ENCODE measurements at places on chromosomes 3 and 15.
A peak's percentile ranks its signal among the peaks of the same experiment; 100 is the strongest.

DNA sequence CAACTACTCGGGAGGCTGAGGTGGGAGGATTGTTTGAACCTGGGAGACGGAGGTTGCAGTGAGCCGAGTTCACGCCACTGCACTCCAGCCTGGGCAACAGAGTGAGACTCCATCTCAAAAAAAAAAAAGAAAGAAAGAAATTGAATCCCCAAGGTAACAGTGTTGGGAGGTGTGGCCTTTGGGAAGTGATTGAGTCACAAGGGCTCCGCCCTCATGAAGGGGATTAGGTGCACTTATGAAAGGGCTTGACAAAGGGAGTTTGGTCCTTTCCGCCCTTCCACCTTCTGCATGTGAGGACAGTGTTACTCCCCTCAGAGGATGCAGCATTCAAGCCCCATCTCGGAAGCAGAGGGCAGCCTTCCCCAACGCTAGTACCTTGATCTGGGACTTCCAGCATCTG lies 21.3 kb downstream of the POC1A start:
- DNase-seq = no peak

DNA sequence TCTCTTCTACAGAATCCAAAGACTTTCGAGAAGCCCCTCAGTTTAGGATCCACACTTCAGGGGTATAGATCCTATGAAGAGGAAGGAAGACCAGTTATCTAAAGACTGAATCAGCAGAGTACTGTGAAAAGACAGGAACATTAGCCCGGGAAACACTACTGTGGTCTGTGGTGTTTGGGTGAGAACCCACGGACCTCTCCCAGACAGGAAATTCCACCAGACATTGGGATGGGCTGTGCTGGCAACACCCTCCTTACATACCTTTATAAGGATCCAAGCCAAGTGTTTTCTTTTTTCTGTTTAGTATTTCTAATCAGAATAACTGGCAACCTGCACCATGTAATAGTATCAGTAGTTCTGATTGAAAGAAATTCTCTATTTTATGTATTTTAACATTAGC lies 14.1 kb downstream of the TMEM207 start:
- no peak for DNase-seq

- DNase-seq = no peak
These were observed 95.0 kb upstream of the ICE2 start for GRCh38 chr15:60573936-60574335.

DNA sequence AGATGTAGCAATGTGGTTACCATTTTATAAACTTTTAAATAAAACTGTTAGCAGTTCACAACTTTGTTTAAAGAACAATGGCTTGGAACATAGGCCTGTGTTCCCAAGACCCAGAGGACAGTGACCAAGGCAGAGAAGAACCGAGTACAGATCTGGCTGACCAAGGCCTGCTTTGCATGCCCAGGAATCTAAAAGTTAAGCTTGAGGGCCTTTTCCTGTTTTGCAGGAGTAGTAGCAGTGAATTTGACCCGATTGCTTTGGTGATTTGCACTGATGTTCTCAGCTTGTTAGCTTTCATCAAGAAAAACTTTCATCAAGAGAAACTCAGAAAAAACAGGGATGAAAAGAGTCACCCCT lies 9.9 kb downstream of the FILIP1L start:
- DNase-seq = no peak

- DNase-seq = no peak
These were observed 1.1 kb downstream of the HHATL start for GRCh38 chr3:42701371-42702065.

- DNase-seq = peak; percentile 17
These were observed 41.7 kb upstream of the CAPN7 start for GRCh38 chr3:15164340-15164739.

GRCh38 chr3:154131830-154132229 lies 10.6 kb downstream of the ARHGEF26 start:
- no peak for DNase-seq

GRCh38 chr3:152638707-152639450 lies 196.1 kb upstream of the P2RY1 start:
- DNase-seq = no peak

DNA sequence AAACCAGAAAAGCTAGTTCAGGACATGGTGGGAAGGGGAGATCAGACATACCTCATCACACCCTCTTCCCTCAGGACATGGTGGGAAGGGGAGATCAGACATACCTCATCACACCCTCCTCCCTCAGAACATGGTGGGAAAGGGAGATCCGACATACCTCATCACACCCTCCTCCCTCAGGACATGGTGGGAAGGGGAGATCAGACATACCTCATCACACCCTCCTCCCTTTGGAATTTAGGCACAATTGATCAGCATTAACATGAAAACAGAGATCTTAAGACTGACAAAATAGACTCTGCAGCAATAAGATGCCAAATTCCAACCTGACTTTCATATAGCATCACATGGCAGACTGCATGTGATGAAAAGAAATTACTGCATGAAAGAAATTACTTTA lies 412.7 kb upstream of the ZNF717 start:
- DNase-seq = no peak

- no peak for DNase-seq
These were observed 2.2 kb downstream of the IGF1R start for GRCh38 chr15:98650417-98651035.

- DNase-seq = no peak
These were observed 371.4 kb downstream of the SOX2 start for GRCh38 chr3:182083112-182083511.

DNA sequence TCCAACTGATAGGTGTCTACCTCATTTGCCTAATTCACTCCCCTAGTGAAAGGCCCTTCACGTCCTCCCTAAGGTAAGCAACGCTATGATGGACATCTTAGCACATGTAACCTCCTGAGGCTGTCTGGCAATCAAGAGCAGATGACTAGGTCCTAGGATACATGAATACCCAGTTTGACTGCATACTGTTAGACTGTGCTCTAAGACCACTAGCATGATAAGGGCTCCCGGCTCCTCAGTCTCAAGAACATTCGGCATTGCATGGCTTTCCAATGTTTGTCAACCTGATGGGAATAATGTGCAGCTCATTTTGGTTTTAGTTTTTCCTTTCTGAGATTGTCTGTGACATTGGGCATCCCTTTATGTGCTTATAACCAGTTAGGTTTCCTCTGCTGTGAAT lies 152.1 kb downstream of the UACA start:
- no peak for DNase-seq

- DNase-seq = no peak
These were observed 901 bp upstream of the CLN6 start for GRCh38 chr15:68230157-68231100.

DNA sequence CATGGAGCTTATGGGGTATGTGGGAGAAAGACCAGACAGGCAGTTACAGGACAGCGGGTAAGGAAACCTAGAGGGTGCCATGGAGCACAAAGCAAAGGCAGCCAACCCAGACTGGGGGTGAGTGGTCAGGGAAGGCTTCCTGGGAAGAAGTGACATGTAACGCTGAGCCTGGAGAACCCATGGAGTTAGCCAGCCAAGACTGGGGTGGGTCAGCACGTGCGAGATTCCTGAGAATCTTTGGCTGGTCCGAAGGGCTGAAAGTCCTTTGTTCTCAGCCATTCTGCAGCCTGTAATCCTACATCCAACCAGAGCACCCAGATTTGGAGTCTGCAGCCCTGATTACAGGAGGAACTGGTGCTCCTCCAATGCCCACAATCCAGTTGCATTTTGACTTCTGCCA lies 120.1 kb upstream of the WNT5A start:
- DNase-seq = no peak

GRCh38 chr3:171347301-171348039 lies 112.7 kb downstream of the TNIK start:
- DNase-seq = no peak

- no peak for DNase-seq
These were observed 612 bp upstream of the TBL1XR1 start for GRCh38 chr3:177197727-177198460.

DNA sequence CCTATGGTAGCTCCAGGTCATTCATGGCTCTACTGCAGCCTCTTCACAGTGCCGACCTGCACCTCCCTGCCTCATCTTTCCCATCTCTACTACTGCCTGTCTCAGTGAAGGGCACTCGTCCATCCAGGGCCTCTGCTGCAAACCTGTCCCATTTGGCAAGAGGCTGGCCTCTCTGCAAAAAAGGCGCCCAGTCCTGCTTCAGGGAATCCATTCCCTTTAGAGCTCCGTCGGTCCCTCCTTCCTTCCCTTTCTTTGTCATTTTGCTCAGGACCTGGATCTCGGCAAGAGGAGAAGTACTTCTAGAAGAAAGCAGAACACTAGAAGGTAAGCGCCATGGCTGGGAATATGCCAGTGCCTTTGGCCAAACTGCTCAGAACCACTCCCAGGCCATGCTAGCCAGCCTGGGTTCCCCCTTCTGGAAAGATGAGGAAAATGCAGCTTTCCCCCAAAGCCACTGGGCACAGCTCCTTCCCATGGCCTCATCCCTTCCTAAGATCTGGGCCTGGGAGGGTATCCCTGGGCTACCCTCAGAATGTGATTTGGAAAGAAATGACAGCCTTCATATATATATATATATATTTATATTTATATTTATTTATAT lies 6.4 kb upstream of the ISL2 start:
- no peak for DNase-seq

DNA sequence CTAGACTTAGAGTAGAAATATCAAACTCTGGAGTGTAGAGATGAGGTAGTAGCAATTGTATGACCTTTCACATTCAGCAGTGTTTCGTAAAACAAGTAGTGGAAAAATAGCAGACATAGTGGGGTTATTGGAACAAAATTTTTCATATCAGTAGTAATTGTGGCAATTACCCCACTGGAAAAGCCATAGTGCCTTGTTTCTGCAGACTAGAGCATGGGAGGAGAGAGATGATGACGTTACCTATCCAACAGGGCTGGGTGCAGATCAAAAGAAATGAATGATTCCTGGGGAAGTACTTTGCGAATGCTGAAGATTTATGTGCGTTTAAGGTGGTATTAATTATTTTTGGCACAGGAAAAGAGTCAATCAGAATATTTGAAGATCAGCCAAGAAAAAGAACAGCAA lies 147.0 kb upstream of the LRRFIP2 start:
- no peak for DNase-seq

DNA sequence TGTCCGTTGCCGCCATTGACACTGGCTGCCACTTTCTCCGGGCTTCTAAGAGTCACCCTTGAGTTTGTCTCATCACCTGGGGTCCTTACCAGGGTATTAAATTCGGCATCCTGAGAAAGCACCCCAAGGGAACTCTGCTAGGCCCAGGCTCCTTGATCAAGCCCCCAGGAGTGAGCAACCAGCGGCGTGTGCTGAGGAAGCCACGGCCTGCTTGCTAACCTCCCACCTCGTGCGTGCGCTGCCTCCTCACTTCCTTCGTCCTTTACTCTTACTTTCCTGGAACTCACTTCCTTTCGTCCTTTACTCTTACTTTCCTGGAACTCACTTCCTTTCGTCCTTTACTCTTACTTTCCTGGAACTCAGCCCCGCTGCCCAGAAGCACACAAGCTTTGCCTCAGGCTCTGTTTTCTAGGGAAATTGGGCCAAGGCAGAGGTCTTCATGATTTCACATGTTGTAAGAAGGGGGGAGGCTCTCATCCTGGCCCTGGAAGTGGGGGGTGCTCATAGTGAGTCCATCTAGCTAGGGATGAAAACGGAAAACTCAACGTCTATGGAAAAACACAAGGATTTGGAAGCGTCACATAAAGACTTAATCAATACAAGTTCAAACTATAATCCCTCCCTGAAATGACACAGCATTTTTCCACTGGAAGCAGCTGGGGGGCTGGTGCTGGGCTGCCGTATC lies 36.7 kb upstream of the BDH1 start:
- DNase-seq = no peak

- DNase-seq = no peak
These were observed 50.5 kb downstream of the GRIP2 start for GRCh38 chr3:14489641-14490040.

DNA sequence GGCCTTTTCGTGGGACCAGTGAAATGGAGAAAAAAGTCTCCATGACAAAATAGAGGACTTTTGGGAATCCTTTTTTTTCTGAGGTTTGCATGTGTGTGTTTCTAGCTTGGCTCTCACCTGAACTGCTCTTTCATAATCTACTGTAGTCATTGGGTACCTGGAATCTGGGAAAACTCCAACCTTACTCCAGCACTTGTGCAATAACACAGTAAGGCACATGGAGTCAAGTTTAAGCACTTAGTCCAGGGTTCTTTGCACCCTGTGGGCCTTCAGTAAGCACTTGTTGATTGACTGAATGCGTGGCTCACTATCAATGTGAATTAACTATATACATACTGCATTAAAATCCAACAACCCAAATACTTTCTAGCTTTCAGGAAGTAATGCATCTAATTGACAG lies 299.5 kb downstream of the ZBTB20 start:
- DNase-seq = no peak

GRCh38 chr15:95603802-95604201 lies 726.7 kb upstream of the NR2F2 start:
- DNase-seq = no peak

GRCh38 chr3:142356818-142357217 lies 91.0 kb downstream of the XRN1 start:
- no peak for DNase-seq

DNA sequence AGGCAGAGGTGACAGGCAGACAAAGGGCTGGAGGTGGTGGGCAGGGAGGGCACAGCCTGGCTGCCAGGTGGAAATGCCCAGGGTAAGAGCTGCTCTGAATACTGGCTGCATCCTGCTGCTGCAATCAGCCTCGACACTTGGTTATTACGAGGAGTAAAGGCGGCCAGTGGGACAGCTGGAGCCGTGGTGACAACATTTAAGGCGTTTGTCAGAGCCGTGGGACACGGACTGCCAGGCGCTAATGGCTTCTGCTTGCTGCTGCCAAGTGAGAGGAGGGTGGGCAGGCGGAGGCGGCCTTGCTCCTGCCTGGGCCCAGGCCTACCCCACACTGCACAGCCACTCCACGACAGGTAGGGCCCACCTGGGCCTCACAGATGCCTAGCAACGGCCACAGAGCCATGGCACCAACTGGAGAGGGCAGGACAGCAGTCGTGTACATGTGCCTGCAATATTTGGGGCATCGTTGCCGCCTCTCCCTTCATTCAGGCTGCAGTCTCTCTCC lies 49.2 kb upstream of the TMEM115 start:
- DNase-seq = no peak

DNA sequence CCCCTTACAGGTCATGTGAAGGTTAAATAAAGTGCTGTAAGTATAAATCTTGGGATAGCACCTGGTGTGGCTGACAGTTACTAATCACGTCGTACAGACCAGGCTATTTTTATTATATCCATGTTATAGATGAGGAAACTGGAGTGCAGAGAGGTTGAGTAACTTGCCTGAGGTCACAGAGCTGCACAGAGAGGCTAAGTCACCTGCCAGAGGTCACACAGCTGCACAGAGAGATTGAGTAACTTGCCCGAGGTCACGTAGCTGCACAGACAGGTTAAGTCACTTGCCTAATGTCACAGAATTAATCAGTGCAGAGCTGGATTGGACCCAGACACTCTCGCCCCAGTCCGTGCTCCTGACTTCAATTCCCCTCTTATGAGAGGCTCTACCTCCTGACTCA lies 171.5 kb downstream of the NUP210 start:
- no peak for DNase-seq

- DNase-seq = no peak
These were observed 615.6 kb upstream of the NECTIN3 start for GRCh38 chr3:110456001-110456400.

DNA sequence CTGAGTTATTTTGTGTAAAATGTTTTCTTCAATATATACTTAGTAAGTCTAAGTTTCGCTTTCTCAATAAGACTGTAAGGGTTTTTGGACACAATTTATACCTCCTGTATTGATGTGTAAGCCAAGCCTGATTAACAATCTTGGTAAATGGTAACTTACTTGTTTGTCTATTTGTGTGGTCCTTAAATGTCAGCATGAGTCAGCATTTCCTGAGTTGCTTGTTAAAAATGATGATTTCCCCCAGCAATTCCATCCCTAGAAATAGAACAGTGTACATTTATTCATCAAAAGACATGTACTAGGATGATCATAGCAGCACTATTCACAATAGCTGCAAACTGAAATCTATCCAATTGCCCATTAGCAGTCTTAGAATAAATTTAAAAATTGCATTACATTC lies 53.4 kb upstream of the LRIG1 start:
- DNase-seq = no peak
